ENCODE measurements at places on chromosomes 16 and 17.

- no peak for DNase-seq
Observed at GRCh38 chr16:68978303-68978954, 127.0 kb upstream of the HAS3 start.

DNA sequence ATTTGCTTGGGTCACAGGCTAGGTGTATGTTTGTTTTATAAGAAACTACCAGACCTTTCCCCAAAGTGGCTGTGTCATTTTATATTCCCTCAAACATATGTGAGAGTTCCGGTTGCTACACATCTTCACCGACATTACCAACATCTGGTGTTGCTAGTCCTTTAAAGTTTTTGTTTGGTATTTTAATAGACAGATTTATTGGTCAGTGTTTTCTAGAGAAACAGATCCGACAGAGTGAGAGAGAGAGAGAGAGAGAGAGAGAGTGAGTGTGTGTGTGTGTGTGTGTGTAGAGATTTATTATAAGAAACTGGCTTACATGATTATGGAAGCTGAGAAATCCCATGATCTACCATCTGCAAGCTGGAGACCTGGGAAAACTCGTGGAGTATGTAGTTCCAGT is 31.0 kb downstream of the LDHD start:
- peak; percentile 55 for DNase-seq

DNA sequence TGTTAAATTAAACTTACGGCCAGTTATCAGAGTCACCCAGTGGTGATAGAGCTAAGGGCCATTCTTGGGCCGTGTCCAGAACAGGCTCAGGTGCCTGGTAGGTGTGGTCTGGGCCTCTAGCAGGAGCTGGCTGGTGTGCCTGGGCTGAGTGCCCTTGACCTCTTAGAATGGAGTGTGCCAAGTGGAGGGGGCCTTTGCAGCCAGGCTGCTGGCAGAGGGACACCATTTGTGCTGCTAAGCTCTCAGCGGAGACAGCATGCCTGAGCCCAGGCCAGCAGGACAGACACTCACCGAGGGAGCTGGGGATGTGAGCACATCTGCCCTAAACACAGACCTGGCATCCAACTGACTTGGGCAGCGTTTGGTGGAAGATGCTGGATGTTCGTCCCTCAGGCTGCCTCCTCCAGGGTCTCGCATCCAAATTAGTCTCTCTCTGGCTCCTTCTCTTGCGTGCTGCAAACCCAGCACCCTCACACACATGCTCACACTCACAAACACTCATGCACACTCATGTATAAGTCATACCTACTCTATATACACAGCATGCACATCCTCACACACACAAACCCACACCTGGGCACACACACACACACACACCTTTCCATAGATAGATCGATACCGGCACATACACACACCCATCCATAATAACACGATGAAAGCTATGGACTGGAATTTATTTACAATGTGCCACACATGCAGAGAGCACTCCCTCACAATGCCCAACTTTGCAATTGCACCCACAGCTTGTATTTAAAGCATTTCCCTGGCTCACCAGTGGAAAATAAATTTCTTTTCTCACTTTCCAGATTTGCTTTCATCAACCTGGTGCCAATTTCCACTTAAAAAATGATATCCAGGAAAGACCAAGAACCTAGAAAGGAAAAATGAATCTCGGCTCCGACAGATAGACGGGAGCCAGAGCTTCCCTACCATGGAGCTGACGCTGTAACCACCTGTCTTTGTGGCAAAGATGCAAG is 33.6 kb upstream of the CDH5 start:
- DNase-seq: no peak

DNA sequence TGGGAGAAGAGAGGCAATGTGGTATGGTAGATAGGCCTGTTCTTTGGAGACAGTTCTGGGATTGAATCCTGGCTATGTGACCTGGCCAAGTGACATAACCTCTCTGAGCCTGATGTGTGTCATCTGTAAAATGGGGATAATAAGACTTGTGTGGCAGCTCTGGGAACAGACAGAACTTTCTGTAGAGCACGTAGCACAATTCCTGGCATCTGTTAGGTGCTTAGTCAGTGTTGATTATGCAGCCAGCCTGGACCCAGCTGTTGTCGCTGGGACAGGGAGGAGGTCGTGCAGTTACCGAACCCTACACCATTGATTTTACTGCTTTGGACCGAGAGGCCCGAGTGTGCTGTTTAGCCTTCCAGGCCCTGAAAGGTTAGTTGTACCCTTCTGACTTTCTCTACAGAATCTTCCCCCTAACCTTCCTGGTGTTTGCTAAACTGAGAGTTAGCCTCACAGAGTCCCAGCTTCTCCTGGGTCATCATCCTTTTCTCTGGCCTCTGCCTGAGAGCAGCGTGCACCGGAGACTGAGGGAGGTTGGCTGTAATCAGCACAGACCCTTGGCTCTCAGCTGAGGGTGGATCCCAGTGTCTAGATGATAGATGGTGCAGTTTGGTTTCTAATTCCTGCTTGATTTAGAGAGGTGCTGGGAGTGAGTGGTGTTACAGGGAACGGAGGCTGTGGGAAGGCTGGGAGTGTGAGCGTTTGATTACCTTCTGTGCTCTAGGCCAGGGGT is 31.9 kb downstream of the MSI2 start:
- no peak for DNase-seq

GRCh38 chr17:64155751-64156544 is 26.0 kb upstream of the ERN1 start:
- DNase-seq: no peak

DNA sequence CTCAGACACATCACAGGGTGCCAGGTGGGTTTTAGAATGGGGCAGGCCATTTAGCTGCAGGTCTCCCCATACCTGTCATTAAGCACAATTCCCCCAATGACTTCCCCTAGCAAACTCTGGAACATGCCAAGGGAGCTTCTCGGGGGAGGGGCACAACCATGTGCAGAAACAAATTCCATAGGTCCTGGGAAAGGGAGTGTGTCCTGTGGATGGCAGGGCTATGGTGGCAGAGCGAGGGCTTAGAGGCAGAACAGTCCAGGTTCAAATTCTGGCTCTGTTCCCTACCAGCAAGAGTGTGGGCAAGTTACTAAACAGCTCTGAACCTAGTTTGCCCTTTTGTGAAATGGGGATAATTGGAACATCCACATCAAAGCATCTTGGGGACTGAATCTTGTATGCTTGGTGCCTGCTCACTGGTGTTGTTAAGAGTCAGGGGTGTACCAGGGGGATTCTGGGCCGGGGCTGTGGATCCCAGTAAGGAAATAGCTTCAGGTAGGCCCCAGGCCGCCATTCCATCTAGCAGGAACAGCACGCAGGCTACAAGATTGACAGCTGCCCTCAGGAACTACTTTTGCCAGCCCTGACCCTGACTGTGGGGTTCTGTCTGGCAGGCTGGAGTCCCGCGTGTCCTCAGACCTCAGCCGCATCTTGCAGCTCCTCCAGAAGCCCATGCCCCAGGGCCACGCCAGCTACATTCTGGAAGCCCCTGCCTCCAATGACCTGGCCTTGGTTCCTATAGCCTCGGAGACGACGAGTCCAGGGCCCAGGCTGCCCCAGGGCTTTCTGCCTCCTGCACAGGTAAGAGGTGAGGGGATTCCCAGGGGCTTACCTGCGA is 5.6 kb upstream of the DCAF7 start:
- no peak for DNase-seq

DNA sequence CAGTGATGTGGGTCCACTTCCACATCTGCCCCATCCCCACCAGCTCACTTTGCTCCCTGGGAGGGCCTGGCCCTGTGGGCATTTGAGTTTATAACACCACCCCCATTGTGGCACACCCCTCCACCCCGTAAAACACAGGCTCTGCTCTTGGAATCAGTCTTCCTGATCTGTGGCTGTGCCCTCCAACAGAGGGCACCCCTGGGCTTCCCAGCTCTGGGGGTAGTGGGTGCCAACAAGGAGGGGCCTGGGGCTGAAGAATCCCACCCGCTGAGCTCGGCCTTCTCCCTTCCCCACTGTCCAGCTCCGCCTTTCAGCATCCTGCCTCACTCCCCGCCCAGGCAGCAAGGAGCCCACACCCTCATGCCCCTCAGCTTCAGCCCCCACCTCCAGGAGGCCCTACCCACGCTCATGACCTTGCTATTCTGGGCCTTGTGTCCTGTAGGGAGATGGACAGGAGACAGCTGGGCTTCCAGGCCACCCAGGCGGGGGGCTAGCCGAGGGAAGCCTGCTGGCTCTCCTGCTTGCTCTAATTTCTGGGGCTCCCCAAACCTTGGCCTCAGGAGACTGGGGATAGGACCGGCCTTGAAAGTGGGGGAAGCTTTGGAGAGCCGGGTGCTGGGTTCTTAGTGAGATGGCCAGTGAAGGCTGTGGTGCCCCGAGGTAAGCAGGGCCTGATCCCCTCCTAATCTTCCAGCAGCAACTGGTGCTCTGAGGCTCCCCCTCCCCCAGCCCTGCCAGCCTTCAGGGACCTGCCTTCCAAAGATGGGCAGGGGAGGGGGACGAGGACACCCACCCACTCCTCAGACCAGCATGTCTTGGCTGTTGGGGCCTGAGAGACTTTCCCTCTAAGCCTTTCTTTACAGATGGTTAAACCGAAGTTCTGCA is 2.9 kb upstream of the ATP2A1 start:
- no peak for DNase-seq

DNA sequence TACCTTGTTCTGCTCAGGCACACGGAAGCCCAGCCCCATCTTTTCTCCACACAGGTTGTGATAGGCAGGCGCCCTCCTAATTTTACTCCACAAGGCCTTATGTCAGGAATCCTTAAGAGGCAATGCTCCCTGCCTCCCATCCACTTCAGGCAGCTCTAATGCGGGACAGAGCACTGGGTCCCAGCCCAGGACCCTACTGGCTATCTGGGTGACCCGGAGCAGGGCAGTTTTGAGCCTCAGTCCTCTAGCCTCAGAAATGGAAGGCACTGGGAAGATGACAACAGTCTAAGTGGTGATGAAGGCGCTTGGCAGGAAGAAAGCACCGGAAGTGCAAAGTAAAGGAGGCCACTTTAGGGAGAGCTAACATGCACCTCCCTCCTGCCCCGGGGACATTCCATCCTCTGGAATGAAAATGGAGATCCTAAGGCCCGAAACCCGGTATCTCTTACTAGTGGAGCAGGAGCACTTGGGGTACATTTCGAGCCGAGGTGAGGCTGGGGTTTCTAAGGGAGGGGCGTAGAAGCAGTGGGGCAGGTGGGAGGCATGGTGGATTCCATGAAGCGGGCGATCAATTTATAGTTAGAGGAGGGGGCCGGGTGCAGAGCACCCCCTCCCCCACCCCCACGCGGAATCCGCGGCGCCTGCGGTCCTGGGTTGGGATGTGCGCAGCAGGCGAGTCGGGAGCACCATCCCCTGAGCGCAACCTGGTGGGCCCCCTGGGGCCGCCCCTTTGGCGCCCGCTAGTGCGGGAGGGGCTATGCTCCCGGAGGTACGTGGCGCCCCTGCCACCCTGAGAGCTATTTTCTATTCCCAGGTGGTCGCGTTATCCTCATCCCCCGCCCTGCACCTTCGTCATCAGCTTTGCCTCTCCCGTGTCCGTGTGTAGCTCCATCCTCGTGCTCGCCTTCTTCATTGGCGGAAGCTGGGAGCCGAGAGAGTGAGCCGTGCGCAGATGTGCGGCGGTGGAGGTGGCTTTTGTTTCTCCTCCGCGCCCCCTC is 4.9 kb downstream of the MT1F start:
- no peak for DNase-seq

DNA sequence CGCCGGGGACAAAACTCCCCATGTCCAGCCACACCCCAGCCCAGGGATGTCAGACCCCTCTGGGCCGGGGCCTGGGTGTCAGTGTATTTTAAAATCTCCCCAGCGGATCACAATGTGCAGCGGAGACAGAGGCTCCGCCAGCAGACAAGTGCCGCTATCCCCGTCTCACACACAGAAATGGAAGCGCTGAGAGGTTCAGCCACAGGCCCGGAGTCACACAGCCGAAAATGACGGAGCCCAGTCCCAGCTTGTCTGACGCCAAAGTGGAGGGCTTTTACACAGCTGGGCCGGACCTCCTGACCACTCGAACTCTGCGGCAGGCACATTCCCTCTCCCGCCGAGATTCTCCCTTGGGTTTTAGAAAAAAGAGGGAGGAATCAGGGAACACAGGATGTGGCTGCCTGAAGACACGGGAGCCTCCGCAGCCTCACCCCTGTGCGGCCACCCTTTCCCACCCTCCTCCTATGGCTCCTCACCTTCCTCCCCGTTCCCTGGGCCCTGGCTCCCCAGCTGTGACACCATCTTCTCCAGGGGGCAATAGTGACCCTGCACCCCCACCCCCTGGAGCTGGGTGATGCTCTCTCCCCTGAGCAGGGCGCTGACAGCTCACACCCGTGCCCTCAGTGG is 6.8 kb upstream of the OSGIN1 start:
- no peak for DNase-seq

DNA sequence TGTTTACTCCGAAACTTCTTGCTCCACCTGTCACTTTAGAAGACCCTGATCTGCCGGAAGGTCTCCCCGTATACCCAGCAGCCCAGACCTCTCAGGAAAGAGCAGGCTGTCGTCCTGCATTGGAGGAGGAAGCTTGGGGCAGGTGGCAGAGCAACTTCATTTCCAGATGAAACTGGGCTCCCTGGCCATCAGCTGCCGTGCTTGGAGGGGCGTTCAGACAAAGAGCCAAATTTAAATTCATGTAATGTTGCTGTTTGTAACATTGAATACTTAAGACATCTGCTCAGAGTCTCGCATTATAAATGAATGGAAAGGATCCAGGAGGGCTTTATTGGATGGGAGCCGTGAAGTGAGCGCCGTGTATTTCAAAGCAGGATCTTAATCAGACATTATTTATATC is 628.5 kb downstream of the MAF start:
- no peak for DNase-seq

- DNase-seq: peak; percentile 86
Observed at GRCh38 chr16:68802190-68802589, 41.1 kb upstream of the TANGO6 start.

DNA sequence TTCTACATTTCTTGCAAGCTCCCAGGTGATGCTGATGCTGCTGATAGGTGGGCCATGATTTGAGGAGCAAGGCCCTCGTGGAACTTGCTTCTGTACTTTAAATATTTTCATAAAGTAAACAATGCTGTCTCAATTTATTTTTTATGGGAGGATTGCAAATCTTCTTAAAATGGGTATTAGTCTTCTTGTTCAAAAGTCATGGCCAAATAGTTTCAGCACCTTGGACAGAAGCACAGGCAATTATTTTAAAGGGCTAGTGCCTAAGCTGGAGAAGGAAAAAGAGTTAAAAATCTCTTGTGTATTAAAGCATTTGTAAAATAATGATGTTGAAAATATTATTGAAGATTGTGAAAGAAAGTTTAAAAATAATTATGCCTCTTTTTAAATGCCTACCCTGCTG is 50.5 kb downstream of the GPR139 start:
- DNase-seq: no peak

DNA sequence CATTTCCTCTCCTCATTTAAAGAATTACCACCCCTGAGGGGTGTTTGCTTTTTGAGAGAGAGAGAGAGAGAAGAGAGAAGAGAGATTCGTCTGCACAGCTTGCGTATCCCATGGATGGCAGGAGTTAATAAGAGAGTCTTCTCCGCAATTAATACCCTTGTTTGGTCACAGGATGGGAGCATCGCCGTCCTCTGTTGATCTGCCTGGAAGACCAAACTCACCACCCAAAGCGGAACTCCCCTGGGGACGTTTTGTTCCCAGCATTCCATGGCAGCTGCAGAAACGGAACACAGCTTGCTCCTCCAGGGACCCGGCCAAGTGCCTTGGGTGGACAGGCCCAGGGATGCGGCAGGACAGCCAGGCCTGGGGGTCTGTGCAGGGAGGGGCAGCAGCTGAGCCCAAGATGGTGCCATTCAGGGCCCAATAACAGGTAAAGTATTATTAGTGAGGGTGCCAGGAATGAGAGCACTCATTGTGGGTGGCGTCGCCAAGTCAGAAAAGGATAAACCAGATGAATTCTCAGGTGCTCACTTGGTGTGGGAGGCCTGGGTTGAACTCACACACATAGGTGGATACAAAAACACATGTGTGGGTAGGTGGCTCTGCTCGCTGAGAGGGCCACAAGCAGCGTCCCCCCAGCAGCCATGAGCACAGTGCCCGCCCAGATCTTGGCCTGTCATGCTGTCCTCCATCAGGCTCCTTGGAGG is 83.1 kb downstream of the NT5M start:
- no peak for DNase-seq
